IMR-90 (cell line): ENCODE measurements at places on chromosomes 12 and 14. TPM values are rescaled to one million over a fixed set of nuclear protein-coding genes. Genes with fewer than 3 reads are reported as not detected.

Gene AKAP5
- 0.72 and 1.4 TPM in 2 replicates for total RNA-seq

Gene HSPB8
- total RNA-seq: 12.8 and 12.9 TPM in 2 replicates

Gene LGR5
- total RNA-seq: not detected in 2 replicates

Gene ABCC9
- total RNA-seq: 5.6 and 6.6 TPM in 2 replicates

Gene HAL
- total RNA-seq: under 0.01 and 0.56 TPM in 2 replicates

Gene DTX3
- total RNA-seq: 2.8 and 2.9 TPM in 2 replicates

Gene L2HGDH
- 3.8 and 5.0 TPM in 2 replicates for total RNA-seq

Gene DLGAP5
- total RNA-seq: 19.0 and 40.3 TPM in 2 replicates

Gene DPY19L2
- total RNA-seq: 0.90 and 1.4 TPM in 2 replicates

Gene ZFHX2
- under 0.01 and 0.18 TPM in 2 replicates for total RNA-seq

Gene IL31
- total RNA-seq: not detected in 2 replicates

Gene CD163L1
- total RNA-seq: 1.4 and 1.6 TPM in 2 replicates

Gene KRT83
- not detected in 2 replicates for total RNA-seq

Gene DCP1B
- 13.3 and 13.9 TPM in 2 replicates for total RNA-seq

Gene NGB
- total RNA-seq: not detected in 2 replicates

Gene RIMBP2
- total RNA-seq: not detected in 2 replicates

Gene FRS2
- total RNA-seq: 58.3 and 65.8 TPM in 2 replicates

Gene MUCL1
- not detected in 2 replicates for total RNA-seq

Gene CCDC177
- total RNA-seq: not detected in 2 replicates

Gene CCDC175
- not detected in 2 replicates for total RNA-seq

Gene PPM1H
- total RNA-seq: 0.18 and 0.28 TPM in 2 replicates

Gene KRT73
- total RNA-seq: not detected in 2 replicates

Gene NRL
- total RNA-seq: 0.18 and 0.28 TPM in 2 replicates

Gene LYZ
- not detected in 2 replicates for total RNA-seq

Gene CMKLR1
- total RNA-seq: not detected in 2 replicates

Gene AICDA
- not detected in 2 replicates for total RNA-seq

Gene TMTC1
- 31.9 and 36.4 TPM in 2 replicates for total RNA-seq

Gene MLXIP
- total RNA-seq: 2.7 and 3.1 TPM in 2 replicates

Gene MYF5
- total RNA-seq: not detected in 2 replicates

Gene TPPP2
- not detected in 2 replicates for total RNA-seq

Gene OR11H12
- total RNA-seq: not detected in 2 replicates
